Globus pallidus (tissue), 1 donor: ENCODE measurements at places on chromosomes 12 and 14.

DNA sequence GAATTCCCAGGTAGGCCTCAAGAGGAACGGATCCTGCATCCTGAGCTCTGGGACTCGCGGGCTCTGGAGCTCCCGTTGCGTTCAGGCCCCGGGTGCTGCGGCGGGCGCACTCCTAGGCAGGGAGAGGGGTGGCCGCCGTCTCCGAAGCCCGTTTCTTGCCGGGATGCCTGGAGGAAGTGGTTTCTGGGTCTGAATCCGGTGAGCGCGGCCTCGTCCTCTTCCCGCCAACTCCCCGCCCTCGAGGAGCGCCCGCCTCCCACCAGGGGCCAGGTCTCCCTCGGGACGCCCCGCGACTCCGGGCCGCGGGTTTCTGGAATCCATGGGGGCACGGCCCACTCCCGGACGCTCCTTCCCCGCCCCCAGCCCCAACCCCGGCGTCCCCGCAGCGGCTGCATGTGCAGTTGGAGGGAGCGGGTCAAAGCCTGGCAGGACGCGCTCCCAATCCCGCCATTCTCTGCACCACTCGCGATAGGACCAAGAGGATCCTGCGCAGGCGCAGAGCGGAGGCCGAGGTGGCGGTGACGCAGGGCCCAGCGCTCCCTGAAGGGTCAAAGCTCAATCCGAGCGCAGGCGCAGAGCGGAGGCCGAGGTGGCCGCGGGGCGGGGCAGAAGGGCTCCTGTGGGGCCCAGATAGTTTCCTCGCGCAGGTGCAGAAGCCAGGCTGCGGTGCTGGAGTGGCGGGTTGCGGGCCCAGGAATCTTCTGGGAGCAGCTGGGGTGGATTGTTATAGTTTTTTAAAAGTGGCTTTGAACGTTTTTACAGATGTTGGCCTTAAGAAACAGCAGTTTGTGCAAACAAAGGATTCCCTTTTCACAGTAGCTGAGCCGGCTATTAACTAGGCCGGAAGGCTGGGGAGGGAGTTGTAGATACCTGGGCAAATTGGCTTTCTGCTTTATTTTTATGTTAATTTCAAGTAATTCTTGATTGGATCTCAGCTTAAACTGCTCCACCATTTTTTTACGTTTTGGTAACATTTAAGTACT is 796.4 kb downstream of the AACS start:
- DNase-seq = no peak

DNA sequence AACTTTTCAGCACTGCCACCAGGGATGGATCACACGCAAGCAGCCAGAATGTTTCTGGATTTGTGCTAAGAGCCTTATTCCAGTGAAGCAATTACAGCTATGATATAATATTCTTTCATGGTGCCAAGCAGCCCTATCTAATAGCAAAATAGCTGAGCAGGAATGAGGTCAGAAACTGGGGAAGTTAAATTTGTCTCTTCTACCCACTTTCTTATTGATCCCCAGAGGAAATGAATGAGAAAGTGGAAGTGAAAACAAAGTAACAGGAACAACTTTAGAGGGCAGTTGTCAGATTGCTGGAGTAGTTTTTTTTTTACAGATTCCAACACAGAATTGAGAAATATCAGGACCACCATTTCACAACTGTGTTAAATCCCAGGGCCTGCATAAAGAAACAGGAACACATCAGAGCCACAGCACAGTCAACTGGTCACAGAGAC is 44.8 kb downstream of the GCH1 start:
- peak; percentile 43 for DNase-seq

DNA sequence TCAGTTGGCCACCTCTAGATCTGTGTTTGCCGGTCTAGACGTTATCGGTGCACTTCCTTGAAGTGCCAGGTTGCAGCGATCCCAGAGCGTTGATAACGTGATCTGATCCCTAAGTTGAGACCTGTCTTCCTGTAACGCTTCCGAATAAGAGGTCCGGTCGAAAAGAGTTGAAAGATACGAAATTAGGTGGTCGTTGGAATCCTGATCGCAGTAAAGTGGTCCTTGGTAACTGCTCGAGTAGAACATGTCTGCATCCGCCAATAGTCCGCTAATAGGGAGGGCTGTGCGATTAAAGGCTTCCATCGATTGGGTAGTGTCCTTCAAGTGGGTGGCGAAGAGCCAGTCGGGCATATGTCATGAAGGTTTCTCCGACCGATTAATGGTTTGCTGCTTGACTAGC is 2.7 kb downstream of the SRSF5 start:
- no peak for DNase-seq

DNA sequence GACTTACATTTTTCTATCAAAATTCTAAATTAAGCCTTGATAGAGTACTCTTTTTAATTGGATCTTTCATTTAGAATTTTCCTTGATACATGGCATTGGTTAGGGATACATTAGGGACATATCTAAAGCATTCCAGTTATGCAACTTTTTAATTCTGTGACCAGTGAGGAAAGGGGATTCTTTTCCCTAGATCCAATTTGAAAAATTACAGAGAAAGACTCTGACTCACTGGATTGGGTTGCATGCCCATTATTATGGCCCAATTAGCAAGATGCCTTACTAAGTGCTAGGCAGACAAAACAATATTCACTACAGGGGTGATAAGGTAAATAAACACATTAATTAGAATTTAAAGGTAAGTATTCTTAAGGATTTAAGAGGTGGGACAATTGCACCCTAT is 5.2 kb upstream of the RAD52 start:
- no peak for DNase-seq

DNA sequence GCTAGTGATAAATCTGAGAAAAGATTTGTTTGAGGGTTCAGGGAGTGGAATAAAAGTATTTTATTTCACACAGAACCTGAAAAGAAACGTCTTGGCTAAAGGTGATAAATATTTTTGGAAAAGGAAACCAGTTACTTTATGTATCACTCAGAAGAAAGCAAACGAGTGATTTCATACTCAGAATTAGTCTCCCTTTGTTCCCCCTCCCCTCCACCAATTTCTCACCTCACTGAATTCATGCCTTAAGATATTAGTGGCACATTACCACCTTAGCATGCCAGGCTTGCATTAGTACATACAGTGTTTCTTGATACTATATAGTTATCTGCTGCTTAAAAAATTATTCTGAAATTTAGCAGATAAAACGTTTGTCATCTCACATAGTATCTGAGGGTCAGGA is 28.2 kb downstream of the G2E3 start:
- DNase-seq = no peak
